ENCODE measurements at places on chromosomes 2 and 18.

GRCh38 chr18:70636991-70637390 lies 348.1 kb downstream of the SOCS6 start:
- no peak for DNase-seq

GRCh38 chr18:24227977-24228666 lies 89.3 kb downstream of the CABYR start:
- no peak for DNase-seq

- DNase-seq, result peak; percentile 14
Observed at GRCh38 chr18:58038063-58038462, 6.0 kb upstream of the NEDD4L start.

- no peak for DNase-seq
Observed at GRCh38 chr18:76383636-76384035, 111.4 kb downstream of the ZNF516 start.

- DNase-seq, result no peak
Observed at GRCh38 chr2:15756011-15756550, 164.4 kb downstream of the DDX1 start.

GRCh38 chr2:101305492-101306078 lies 2.9 kb downstream of the RNF149 start:
- DNase-seq, result peak; percentile 33

DNA sequence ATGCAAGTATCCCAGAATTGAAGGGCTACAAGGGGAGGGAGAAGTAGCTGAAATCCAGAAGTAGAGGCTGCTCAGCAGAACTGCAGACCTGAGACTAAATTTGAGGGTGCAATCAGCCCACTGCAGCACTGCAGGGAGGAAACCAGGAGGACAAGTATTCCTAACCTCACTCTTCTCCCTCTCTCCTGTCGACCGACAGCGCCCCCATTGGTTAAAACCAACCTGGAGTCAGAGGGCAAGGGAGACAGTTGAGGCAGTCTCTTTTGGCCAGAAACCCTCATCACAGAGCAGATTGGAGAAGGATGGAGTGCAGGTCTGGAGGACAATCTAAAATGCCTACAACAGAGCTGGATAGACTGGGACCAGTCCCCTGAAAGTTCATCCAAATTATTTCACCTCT lies 768.9 kb upstream of the KLHL29 start:
- no peak for DNase-seq

- no peak for DNase-seq
Observed at GRCh38 chr18:65221115-65221514, 529.7 kb upstream of the CDH7 start.

GRCh38 chr2:27379383-27379835 lies 1.1 kb downstream of the ZNF513 start:
- no peak for DNase-seq
